ENCODE measurements at places on chromosomes 11 and 22.
A peak's percentile ranks its signal among the peaks of the same experiment; 100 is the strongest.

DNA sequence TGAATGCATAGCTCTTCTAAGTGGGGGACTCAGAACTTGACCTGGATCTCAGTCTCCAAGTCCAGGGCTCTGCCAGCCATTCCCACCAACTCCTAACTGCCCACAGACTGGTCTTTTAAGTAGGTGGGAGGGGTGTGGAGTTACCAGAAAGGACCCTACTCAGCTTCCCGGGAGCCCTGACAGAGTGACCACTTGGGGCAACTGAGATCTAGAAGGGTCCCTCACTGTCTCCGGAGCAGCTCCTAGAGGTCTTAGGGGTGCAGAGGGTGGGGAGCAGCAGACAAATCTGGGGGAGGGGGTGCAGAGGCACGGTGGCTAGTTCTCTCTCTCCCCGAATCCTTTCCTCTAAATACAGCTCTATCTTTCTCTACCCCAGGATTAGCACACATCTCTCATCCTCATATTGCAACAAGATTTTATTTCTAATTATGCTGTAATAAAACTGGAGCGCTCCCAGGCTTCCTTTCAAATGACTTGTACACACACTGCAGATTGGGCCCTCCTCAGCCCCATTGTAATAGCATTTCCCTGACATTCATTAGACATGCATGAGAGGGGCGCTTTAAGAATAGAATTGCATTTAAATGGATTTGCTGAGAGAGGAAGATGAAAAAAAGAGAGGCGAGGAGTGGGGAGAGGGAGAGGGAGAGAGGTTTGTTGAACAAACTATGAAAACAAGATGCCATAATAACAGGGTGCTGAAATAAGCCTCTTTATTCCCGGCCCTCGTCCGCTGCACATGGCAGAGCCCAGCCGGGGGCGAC lies 219.0 kb downstream of the CEP164 start:
- DNase-seq: no peak

GRCh38 chr22:24290459-24290858 lies 19.8 kb downstream of the SPECC1L start:
- no peak for DNase-seq

- no peak for DNase-seq
These were observed 526.7 kb downstream of the INSC start for GRCh38 chr11:15641271-15642045.

DNA sequence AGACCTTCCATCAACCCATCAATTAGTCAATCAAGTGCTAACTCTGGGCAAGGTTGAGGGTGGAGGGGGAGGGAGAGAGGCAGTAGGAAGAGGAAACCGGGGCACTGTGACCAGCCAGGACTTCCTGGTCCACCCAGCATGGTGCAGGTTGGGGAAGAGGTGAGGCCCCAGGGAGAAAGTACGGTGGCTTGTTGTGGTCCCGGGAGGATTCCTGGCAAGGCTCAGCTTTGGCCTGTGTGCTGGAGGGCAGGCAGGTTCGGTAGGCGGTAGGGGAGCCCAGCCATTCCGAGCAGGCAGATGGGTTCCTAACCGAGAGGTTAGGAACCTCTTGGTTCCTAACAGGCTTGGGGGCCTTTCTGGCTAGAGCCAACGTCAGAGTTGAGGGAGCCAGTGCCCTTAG lies 10.8 kb downstream of the ST14 start:
- no peak for DNase-seq

- DNase-seq: peak; percentile 88
These were observed 77.0 kb downstream of the DDIAS start for GRCh38 chr11:82978422-82979099.

DNA sequence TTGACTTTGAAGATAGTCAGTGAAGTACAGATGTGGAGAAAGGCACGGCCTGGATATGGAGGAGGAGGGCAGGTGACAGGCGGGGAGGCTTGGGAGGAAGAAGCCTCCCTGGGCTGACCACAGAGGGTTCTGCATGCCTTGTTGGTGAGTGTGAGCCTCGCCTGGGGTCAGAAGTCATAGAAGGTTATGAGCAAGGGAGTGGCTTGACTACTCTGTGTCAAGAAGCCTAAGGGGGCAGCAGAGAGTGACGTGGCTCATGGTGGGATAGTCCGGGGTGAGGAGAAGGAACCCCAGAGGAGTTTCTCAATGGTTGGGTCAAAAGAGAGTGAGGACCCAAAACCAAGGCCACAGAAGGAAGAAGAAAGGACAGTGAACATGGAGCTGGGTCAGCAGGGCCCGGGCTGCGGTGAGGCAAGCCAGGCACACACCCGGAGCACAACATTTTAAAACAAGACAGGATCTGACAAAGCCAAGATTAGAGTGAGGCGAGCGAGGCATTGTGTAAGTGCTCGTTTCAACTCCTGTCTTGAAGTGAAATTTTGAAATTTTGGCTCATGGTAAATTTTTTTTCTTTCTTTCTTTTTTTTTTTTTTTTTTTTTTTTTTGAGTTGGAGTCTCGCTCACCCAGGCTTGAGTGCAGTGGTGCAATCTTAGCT lies 31.9 kb downstream of the PDGFB start:
- peak; percentile 71 for DNase-seq

DNA sequence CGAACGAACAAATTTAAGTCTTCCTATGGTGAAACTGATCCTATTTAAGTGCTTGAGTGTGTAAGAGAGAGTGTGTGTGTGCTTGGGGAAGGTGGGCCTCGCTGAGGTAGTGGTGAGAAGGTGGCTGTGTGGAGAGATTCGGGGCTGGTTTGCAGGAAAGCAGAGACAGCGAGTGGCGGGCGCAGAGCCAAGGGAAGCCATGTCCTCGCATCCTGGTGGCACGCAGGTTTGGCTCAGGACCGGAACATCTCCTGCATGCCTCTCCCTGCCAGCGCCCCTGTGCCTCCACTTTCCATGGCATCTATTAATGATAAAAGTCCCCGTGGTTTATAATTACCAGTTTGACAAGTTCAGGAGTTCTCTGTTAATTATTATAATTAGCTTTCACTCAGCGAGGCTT lies 383.1 kb upstream of the CADM1 start:
- no peak for DNase-seq

DNA sequence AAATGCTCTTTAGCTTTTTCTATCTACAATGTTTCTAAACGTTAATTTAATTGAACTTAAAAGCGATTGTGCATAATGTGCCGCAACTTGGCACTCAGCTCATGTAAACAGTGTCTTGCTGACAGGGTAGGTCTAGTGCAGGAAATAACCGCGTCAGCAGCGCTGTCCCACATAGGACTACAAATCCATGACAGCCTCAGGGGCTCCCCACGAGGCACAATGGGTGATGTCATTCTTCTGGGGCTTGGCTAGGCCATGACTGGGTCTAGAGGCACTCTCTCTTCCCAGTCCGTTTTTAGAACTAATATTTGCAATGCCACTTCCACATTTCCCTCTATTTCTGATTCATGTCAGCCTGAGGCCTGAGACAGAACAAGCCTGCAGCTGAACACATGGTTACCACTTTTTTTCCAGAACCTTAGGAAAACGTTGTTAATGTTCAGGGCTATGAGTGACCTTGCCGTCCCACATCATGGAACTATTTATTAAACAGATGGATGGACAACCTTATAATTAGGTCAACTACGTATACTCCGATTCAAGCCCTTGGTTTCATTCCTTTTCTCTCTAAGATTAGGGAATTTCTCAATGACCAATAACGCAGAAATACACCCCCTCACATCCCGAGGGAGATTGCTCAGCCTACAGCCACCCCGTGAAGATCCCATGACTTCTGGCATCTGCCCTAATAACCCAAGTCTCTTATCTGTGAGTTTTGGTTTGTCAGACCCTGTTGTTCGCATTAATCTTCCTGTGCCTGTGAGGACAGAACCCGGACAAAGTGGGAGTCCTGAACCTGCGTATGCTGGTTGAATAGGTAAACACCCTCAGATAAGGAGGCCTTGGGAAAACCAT lies 19.4 kb upstream of the SNX32 start:
- no peak for DNase-seq

- DNase-seq: no peak
These were observed 3.3 kb downstream of the REXO2 start for GRCh38 chr11:114442536-114442935.

DNA sequence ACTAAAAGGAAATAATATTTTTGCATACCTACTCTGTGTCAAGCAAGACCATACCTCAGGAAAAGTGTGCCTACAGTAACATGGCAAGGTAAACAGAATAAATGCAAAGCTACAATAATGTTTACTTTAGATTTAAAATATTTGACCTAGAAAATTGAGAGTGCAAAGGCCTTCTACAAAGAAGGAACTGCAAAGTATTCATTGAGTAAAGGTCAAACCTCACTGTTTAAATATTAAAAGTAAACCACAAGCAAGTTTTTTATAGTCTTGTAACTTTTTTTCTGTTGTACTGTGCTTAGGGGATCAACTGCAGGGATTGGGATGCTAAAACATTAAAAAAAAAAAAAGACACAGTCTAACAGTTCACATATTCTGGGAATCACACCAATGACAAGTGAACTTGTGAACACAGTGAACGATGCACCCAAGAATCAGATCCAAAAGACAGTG lies 48.8 kb downstream of the CWF19L2 start:
- no peak for DNase-seq

GRCh38 chr11:35393098-35393497 lies 26.3 kb downstream of the SLC1A2 start:
- no peak for DNase-seq
